ENCODE measurements at places on chromosomes 5 and 9.
A peak's percentile ranks its signal among the peaks of the same experiment; 100 is the strongest.

- no peaks in the 10 kb centered on the region for H3K36me3 ChIP-seq
- no peak overlapping the region for H3K27ac ChIP-seq
- H3K4me3 ChIP-seq, result no peak overlapping the region
- no peaks in the 10 kb centered on the region for H3K27me3 ChIP-seq
- peak; percentile 54 for DNase-seq
Observed at GRCh38 chr9:98121058-98121457, 2.0 kb upstream of the TRIM14 start.

DNA sequence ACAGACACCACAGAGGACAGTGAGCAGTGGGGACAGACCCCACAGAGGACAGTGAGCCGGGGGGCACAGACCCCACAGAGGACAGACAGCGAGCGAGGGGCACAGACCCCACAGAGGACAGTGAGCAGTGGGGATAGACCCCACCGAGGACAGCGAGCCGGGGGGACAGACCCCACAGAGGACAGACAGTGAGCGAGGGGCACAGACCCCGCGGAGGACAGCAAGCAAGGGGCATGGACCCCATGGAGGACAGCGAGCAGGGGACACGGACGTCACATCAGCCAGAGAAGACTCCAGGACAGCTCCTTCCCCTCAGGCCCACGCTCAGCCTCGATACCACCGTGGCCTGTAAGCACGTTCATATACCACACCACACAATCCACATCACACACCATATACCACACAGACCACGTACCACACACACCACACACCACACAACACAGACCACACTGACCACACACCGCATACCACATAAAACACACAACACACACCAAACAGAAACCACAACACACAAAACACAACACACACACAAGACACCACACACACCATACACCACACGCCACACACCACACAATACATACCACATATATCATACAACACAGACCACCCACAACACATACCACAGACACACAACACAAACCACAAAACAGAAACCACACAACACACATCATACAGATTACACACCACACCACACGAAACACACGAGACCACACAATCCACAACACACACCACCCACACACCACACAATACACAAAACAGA is 5.2 kb upstream of the ZDHHC11 start:
- H3K36me3 ChIP-seq, result no peaks in the 10 kb centered on the region
- no peak overlapping the region for H3K4me3 ChIP-seq
- no peak for DNase-seq
- no peak overlapping the region for H3K27ac ChIP-seq

DNA sequence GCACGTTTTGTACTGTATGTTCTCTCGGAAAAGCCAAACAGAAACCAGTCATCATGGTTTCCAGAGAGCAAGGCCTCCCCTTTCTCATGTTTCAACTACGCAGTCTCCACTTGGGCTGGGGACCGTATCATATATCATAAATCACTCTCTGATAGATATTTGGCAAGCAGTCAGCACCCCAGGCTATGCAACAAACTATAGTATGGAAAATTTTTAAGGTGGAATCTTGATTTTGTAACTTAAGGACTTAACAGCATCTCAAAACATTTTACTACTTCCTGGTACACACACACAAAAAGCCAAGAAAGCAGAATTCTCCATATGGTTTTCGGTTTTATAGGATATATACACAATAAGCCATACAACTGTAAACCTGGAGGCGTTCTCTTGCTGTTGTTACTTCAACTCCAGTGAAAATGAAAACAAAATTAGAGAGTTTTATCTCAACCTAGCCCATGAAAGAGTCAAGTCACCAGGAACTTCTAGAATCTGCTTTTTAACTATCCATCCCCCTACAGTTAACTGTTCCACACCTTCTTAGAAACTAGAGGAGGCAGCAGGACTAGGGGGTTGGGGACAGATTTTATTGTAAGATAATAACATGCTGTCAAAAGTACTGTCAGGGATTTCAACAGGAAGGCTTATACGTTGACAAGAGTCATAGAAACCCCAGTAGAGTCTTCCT is 283.4 kb downstream of the NFIB start:
- peaks cover 5% of the 10 kb centered on the region for H3K4me1 ChIP-seq
- DNase-seq, result no peak
- peak overlapping the region; percentile 78 for H3K27ac ChIP-seq
- no peaks in the 10 kb centered on the region for H3K27me3 ChIP-seq
- H3K36me3 ChIP-seq, result no peaks in the 10 kb centered on the region

GRCh38 chr5:1140171-1140817 is 28.4 kb upstream of the SLC12A7 start:
- no peaks in the 10 kb centered on the region for H3K36me3 ChIP-seq
- peak; percentile 83 for DNase-seq
- peaks cover 32% of the 10 kb centered on the region for H3K4me1 ChIP-seq
- no peak overlapping the region for H3K4me3 ChIP-seq

GRCh38 chr5:74294231-74294705 is 346.3 kb downstream of the ENC1 start:
- DNase-seq, result peak; percentile 33
- H3K27me3 ChIP-seq, result no peaks in the 10 kb centered on the region
- no peaks in the 10 kb centered on the region for H3K36me3 ChIP-seq
- H3K4me3 ChIP-seq, result no peak overlapping the region

- peaks cover 50% of the 10 kb centered on the region for H3K4me1 ChIP-seq
- no peaks in the 10 kb centered on the region for H3K27me3 ChIP-seq
- peak overlapping the region; percentile 31 for H3K27ac ChIP-seq
- H3K4me3 ChIP-seq, result no peak overlapping the region
- H3K36me3 ChIP-seq, result no peaks in the 10 kb centered on the region
- no peak for DNase-seq
Observed at GRCh38 chr5:151739939-151740335, 18.5 kb downstream of the ATOX1 start.

DNA sequence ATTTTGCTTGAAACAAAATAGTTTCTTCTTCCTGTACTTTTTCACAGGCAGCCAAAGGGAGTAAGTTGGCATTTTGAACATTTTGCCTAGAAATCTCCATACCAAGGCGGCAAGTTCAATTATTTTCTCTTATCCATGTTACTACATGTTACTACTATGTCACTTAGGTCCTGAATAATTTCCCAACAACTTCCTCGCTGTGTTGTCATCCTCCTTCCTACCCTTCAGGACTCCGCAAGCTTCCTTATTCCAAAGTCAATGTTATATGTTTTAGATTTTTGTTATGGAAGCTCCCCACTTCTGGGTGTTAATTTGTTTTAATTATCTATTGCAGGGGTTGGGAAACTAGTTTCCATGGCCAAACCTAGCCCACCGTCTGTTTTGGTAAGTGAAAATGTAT is 9.9 kb upstream of the B4GALT1 start:
- H3K36me3 ChIP-seq, result no peaks in the 10 kb centered on the region
- no peak for DNase-seq
- H3K27ac ChIP-seq, result no peak overlapping the region
- H3K4me1 ChIP-seq, result peaks cover 11% of the 10 kb centered on the region

DNA sequence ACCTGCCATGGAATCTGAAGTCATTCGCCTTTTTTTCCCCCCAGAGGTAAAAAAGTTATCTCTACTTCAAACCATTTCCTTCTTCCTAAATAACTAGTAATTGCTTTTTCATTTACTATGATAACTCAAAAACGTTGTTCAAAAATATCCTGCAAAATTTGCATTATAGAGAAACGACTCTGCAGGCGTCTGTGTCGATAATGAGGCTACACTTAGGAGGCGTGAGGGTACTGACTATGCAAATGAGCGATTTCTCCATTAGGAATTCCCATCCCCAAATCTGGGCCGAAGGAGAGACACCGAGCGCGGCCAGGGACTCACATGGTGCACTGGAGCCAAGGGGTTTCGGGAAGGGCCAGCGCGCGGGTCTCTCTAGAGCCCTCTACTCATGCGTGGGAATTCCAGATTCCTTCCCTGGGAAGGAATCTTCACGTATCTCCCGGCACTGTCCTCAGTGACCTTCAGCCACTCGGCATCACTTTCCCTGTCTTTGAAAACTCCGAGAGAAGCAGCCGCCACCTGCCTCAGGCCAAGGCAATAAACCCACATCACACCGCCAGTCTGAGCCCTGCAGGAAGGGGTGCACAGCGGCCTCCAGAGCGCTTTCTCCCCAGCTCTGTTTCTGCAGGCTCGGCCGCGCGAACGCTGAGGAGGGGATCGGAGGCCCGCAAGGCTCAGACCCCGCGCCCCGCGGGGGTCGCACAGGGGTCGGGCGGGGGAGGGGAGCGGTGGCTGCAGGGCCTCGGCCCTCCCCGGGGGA is 718 bp upstream of the DENND4C start:
- H3K4me3 ChIP-seq, result peak overlapping the region; percentile 97
- peaks cover 14% of the 10 kb centered on the region for H3K4me1 ChIP-seq
- H3K27ac ChIP-seq, result peak overlapping the region; percentile 99
- H3K27me3 ChIP-seq, result no peaks in the 10 kb centered on the region
- peak; percentile 79 for DNase-seq

GRCh38 chr9:108666240-108666784 is 189.5 kb downstream of the ACTL7B start:
- DNase-seq, result no peak
- no peaks in the 10 kb centered on the region for H3K4me1 ChIP-seq
- H3K36me3 ChIP-seq, result no peaks in the 10 kb centered on the region
- no peak overlapping the region for H3K4me3 ChIP-seq
- H3K27ac ChIP-seq, result no peak overlapping the region

DNA sequence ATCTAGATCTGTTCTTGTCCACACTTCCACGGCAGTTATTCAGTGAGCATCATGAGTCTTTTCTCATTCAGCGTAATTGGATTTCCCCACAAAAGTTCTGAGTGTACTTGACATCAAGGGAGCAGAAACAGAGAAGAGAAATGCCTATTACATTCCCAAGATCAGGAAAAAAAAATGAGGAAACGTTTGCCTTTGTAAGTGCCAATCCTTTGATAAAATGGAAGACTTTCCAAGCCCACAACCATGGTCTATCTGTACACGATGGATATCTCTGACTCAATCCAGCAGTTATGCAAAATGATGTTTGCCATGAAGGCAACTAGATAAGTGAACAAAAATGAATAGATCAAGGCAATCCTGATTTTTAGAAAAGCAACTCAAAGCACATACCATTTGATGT is 235.9 kb downstream of the DOCK8 start:
- no peaks in the 10 kb centered on the region for H3K36me3 ChIP-seq
- H3K4me1 ChIP-seq, result no peaks in the 10 kb centered on the region
- H3K27me3 ChIP-seq, result no peaks in the 10 kb centered on the region
- H3K4me3 ChIP-seq, result no peak overlapping the region
- H3K27ac ChIP-seq, result no peak overlapping the region

- H3K27ac ChIP-seq, result no peak overlapping the region
- no peaks in the 10 kb centered on the region for H3K36me3 ChIP-seq
- no peaks in the 10 kb centered on the region for H3K4me1 ChIP-seq
- H3K27me3 ChIP-seq, result no peaks in the 10 kb centered on the region
- H3K4me3 ChIP-seq, result no peak overlapping the region
- DNase-seq, result no peak
Observed at GRCh38 chr5:2168601-2169429, 286.1 kb upstream of the IRX4 start.

DNA sequence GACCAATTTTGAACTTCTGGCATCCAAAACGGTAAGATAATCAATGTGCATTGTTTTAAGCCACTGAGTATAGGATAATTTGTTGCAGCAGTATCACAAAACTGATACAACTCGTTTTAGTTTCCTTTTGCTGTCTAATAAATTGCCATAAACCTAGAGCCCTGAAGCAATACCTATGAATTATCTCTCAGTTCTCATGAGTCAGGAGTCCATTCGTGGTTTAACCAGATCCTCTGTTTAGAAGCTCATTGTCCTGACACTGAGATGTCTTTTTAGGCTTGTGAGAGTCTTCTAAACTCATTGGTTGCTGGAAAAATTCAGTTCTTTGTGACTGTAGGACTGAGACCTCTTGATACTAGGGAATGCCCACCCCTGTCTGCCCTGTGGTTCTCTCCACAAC is 262.9 kb downstream of the SEMA5A start:
- H3K27ac ChIP-seq, result no peak overlapping the region
- no peaks in the 10 kb centered on the region for H3K27me3 ChIP-seq
- H3K4me1 ChIP-seq, result peaks cover 17% of the 10 kb centered on the region

GRCh38 chr5:39364367-39364766 is at the start of gene C9:
Gene C9 (minus strand): TSS chr5:39364495. CDS start chr5:39364464, 31 bp downstream.
- H3K4me1 ChIP-seq, result no peaks in the 10 kb centered on the region
- no peak within 1 kb of the TSS for H3K27ac ChIP-seq
- no peak for DNase-seq
- no peak within 1 kb of the TSS for H3K4me3 ChIP-seq
- H3K27me3 ChIP-seq, result no peaks in the 10 kb centered on the region

Measured in testis (tissue), 5 donors.